ENCODE measurements at places on chromosomes 1 and 21.

- DNase-seq, result no peak
These were observed 224.5 kb upstream of the TMEM51 start for GRCh38 chr1:14928886-14929546.

DNA sequence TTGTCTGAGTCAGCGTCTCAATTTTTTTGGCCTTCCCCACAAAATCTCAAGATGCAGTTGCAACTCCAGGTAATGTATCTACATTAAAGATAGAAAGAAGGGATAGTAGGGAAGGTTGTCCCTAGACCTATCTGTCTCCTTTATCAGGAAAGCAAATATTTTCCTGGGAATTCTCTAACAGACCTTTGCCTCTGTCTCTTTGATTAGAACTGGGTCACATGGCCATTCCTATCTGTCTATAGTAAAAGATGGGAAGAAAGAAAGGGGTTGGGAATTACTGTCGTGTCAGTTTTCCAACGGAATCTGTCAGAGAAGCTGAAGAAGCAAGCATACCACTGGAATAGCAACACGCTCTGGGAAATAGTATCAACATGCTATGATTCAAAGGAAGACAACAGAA lies 48.7 kb downstream of the ZNF326 start:
- DNase-seq, result no peak

GRCh38 chr21:33780631-33781030 lies 135.0 kb downstream of the ATP5PO start:
- no peak for DNase-seq

- DNase-seq, result no peak
These were observed 9.8 kb upstream of the FNBP1L start for GRCh38 chr1:93437976-93438605.

DNA sequence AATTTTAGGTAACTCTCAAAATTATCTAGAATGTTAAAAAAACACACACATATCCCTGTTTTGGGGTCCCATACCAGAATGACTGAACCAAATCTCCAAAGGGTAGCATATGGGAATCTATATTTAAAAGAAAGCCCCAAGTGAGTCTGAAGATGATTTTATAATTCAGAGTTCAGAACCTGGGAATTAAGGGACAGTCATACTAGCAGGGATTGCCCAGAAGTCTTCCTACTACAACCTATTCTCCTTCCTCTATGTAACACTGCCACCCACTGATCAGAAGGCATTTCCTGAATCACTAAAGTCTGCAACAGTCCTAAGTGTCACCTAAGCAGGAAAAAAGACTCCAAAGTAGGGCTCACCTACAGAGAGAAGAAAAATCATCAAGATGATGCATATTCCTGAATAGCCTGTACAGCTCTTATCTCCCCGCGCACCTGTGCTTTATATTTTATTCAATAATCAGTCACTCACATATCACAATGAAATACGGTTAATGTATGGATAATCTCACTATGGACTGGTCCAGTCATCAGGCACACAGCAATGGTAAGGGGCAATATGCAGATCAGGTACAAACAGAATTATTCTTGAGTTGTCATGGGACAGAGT lies 4.9 kb downstream of the RGS1 start:
- no peak for DNase-seq

DNA sequence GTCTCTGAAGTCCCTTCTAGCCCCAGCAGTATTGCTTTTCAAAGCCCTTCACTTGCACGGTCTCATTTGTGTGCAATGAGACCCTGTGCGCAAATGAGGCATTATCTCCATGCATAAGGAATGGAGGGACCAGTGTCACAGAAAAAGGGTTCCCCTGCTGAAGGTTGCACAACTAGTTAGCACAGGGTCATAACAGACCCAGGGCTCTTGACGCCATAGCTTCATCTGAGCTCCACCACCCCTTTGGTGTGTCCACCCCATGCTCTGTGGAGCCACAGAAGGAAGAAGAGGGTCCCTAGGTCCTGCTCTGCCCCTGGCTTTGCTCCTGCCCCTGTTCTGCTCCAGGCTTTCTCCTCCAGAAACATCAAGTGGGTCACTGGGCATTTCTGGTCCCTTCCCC lies 12.6 kb downstream of the SH2D2A start:
- no peak for DNase-seq

GRCh38 chr1:111967067-111967690 lies 22.3 kb downstream of the KCND3 start:
- DNase-seq, result no peak

GRCh38 chr1:39738622-39739366 lies at the start of gene PPIE:
TSS of gene PPIE (plus strand) at chr1:39738882. CDS start at chr1:39738901, 19 bp downstream.
- peak; percentile 88 for DNase-seq

- no peak for DNase-seq
These were observed 31.7 kb upstream of the FNBP1L start for GRCh38 chr1:93416183-93416582.

DNA sequence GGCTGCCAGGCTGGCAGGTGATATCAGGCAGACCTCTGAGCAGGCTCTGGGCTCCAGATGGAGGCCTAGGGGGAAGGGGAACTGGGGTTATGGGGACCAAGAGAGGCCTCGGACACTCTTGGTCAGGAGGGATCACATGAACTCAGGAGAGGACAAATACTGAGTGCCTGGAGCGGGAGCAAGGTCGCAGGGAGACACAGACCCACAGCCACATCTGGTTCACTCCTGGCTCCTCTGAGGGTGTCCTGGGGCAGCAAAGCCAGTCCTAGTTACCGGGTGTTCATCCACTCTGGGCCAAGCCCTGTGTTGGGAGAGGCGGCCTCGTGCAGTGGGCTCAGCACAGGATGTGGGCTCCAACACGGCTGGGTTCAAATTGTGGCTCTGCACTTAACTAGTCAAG lies 239.0 kb downstream of the PTPRU start:
- DNase-seq, result no peak

DNA sequence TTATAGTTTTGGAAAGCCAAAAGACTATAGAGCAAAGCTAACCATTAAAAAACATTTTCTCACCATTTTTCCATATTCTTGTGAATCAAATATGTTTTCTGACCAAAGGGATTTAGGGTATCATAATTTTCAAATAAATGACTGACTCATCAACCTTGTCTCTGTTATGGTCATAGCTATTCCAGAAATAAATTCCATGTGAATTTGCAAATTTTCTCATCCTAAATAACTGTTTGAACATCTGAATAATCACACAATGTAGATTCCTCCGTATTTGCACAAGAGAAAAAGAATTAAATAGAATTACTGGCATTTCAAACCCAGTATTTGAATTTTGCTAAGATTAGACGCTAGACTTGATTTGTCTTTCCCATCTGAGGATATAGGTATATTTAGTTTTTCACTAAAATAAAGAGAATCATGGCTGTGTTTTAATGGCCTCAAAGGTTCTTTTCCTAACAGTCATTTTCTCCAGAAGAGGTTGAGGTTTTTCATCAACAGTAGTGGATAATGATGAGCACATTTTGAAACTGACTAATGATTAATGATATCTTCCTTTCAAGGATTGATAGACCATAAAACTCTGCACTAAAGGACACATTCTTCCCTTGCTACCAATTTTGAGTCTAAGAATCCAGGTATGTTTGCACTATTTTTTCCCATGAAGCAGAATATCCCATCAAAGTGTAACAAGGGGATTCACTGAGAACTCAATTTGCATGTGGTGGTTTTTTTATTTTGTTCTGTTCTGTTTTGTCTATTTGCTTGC lies 9.5 kb upstream of the DUSP23 start:
- DNase-seq, result no peak

- no peak for DNase-seq
These were observed 35.1 kb downstream of the PRDM16 start for GRCh38 chr1:3103967-3104677.

DNA sequence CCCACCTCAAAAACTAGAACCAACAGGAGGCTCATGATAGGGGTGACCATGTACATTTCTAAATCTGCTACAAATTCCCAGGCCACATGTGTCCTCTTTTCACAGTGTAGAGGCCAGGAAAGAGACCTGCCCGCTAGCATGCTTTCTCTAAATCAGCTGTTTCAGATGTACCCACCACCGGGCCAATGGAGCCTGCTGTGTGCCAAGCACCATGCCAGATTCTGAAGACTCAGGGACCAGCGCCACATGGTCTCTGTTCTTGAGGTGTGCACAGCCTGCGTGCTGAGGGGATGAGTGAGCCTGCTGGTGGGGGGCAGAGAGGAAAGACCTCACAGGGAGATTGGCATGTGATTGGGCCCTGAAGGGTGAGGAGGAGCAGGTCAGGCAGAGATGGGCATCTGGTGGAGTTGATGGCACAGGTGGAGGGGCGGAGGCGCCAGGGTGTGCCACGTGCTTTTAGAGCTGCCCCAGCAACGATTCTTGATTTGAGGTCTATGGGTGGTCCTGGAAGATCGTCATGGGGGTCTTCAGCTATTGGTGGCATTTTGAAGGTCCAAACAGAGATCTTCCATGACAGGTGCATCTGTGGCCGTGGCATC lies 485.1 kb upstream of the VAMP3 start:
- DNase-seq, result no peak

- DNase-seq, result peak; percentile 22
These were observed 1.1 kb downstream of the LUZP1 start for GRCh38 chr1:23167353-23168078.

DNA sequence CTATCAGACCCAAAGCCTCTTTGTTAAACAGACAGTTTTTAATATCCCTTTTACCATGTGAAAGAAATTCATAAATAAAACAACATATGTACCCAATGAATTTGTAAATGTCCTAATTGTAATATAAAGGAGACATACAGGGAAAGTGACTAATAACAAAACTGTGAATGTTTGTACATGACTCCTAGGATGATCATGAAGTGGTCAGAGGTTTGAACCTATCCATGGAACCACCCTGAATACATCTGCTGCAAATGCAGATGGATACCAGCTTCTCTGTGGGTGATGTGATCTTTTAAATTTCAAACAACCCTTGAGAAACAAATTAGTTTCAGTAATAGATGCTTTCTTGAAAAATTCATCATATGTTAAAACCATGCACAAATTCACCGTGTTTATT lies 16.7 kb upstream of the ACBD3 start:
- DNase-seq, result no peak

DNA sequence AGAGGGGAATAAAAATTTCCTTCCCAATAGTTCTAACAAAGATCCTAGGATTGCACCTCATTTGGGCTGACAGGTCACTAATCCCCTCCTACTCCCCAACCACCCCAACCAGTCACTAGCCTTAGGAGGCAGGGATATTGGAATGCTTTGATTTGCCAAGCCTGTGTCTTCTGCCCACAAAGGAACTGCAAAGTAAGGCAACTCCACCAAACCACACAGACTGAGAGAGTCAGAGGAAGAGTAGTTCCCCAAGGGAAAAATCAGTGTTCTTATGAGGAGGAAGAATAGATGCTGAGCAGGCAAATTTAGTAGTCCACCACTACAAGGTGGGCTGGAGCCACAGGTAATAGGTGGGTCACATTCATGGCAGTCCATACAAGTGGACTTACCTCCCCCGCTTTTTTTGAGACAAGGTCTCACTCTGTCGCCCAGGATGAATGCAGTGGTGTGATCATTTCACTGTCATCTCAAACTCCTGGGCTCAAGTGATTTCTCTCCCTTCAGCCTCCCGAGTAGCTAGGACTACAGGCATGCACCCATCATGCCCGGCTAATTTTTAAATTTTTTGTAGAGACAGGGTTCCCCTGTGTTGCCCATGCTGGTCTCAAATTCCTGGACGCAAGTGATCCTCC lies 3.7 kb upstream of the TMEM39B start:
- DNase-seq, result no peak

DNA sequence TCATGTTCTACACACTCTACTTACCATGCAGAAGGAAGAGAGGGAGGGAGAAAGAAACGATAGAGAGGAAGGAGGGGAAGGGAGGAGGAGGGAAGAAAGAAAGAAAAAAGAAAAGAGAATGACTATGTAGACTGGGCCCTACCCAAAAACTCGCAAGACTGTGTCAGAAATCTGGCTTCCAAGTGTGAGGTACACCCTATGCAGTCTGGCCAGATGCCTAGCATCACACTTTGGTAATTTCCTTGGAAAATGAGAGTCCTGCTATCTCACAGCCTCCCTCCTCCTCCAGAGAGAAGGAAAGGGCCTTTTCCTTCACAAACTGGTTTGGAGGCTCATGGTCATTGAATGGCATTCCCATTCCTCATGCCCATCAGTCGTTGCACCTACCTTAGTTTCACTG lies 86.4 kb upstream of the LRRC8D start:
- DNase-seq, result no peak

DNA sequence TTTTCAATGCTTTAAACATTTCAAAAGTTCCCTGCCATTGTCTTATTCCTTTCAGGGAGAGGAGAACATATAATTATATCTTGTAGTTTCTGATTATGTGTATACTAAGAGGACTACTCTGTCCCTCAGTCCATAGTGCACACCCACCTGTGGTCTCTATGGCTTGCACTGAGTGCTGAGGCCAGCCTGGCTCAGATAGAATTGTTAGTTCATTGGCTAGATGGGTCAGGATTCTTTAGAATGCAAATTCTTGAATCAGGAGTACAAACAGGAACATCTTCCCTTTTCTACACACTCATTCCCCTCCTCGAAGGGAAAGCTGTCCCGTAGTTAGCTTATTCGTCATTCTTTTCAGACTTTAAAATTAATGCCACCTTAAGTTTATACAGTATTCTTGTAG lies 8.2 kb downstream of the BACH1 start:
- no peak for DNase-seq

GRCh38 chr1:96660503-96660902 lies 61.1 kb upstream of the PTBP2 start:
- no peak for DNase-seq

DNA sequence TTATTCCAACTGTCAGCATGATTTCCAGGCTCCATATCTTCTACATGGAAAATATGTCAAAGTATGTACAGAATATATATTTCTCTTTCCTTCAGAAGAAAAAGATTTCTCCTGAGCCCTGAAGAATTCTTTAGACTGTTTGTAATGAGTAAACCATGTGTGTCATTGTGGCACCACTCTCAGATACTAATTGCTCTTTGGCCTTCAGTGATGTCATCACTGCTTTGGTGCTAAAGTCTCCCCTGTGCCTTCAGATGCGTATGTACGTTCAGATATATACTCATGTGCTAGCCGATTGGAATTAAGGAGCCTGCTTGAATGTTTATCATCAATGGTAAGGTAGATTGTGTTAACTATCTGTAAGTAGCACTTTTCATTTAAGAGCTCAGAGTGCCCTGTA lies 20.6 kb upstream of the NBL1 start:
- DNase-seq, result no peak

- no peak for DNase-seq
These were observed at the start of gene ERICH3 for GRCh38 chr1:74673351-74674111. TSS of gene ERICH3 (minus strand) at chr1:74673792. CDS start at chr1:74673519, 273 bp downstream.

DNA sequence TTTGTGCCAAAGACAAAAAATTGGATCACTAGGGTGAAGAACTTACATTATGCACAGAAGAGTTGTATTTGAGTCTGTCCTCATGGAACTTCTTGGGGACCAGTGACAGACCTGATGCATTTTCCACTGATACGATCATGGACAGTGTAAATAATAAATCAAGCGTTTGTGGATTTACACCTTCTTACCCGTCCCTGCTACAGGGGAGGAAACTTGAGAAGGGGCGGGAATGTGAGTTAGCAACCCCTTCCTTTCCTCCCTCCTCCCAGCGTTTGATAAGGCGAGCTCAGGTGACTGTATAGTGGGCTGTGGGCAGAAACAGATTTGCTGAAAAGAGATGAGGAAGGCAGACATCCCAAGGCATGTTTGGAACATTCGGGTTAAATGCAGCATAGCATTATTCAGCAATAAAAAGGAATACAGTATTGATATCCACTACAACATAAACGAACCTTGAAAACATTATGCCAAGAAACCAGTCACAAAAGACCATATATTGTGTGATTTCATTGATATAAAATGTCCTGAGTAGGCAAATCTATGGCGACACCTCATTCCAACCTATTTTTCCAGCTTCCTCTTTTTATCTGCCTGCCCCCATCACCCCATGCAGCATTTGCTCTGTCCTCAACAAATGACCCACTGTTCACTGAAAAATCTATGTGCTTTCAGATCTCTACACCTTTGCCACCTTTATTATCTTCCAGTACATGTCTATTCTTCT lies 128.7 kb downstream of the ZZZ3 start:
- no peak for DNase-seq
